NCI-H2081 treated with DMSO at 0.1 percent for 48 hours (cell line): ENCODE measurements at places on chromosomes 4 and X.
A peak's percentile ranks its signal among the peaks of the same experiment; 100 is the strongest.

DNA sequence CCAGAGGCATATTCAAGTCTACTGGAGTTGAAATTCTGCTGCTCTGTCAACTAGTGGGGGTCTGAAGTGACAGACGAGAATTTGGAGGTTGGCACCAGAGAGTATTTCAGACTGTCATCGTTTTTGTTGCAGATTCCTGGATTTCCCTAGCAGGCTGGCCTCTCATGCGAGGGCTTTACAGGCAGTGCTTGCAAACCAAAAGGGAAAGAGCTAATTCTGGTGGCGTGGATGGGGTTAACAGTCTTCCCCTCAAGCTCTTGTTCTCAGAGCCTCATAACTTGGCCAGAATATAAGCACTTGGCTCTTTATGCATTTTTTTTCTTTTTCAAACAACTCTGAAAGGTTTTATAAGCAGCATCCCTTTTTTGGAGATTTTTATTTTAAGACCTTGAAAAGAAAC, at the start of gene SPARCL1:
SPARCL1 (minus strand) TSS at position 190 of the 400 bp plus-strand sequence. CDS start 29,802 bp downstream, outside the sequence.
- DNase-seq = no peak

DNA sequence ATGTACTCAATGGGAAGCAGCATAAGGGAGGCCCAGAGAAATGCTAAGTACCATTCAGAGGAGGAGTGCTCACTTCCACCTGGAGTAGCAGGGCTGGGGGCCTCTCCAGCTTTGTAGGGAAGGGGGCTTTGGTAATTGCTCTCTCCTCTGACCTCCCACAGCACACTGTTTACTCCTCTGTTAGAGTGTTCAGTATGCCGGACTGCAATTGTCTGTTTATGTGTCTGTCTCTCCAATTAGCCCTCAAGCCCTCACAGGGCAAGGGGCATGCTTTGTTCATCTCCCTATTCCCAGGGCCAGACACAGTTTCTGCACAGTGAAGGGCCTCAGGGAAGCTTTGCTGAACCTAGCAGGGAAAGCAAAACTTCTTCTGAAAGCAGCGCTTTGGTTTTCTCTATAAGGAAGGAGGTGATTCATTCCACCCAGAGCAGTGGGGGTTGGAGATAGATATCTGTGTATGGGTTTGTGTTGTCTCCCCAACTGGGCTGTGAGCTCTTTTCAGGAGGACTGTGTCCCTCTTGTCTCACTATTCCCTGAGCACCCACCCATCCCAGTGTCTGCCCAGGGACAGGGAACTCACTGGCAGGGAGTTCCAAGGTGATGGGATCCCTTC, 50.0 kb upstream of the VMA21 start:
- no peak for DNase-seq

DNA sequence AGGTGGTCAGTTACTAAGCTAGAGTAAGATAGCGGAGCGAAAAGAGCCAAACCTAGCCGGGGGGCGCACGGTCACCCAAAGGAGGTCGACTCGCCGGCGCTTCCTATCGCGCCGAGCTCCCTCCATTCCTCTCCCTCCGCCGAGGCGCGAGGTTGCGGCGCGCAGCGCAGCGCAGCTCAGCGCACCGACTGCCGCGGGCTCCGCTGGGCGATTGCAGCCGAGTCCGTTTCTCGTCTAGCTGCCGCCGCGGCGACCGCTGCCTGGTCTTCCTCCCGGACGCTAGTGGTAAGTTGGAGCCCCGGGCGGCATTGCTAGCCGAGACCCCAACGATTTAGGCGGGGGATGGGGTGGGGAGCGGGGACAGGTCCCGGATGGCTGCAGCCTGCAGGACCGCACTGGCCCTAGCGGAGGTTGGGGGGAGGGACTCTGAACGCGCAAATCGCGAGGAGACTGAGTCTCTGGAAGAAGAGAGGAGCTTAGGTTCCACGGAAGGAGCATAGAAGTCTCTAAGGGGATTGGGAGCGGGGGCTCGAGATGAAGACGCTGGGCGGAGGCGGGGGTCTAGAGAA, 573 bp downstream of the HTR2C start:
- no peak for DNase-seq

GRCh38 chrX:136032370-136032769, 47.1 kb downstream of the SLC9A6 start:
- no peak for DNase-seq

DNA sequence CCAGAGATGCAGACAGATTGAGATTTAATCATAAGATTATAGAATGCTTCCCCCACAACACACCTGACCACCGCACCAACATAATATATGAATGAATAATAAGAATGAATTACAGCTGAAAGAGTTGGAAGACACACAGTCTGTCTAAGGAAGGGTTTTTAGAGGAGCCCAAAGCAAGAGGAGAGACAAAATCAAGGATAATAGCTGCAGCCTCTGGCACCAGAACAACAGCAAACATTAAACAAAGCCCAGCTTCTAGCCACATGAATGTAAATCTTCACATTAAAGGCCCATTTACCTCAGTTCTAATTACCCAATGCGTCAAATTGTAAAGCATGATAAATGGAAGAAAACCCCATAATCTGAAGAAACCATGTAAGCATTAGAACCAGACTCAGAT, 133.9 kb downstream of the SPCS3 start:
- no peak for DNase-seq

GRCh38 chr4:183320211-183321059, at the start of gene CLDN22:
Gene CLDN22, minus strand, starts transcription at chr4:183320276. Its CDS starts 58 bp downstream, at chr4:183320218.
- no peak for DNase-seq

DNA sequence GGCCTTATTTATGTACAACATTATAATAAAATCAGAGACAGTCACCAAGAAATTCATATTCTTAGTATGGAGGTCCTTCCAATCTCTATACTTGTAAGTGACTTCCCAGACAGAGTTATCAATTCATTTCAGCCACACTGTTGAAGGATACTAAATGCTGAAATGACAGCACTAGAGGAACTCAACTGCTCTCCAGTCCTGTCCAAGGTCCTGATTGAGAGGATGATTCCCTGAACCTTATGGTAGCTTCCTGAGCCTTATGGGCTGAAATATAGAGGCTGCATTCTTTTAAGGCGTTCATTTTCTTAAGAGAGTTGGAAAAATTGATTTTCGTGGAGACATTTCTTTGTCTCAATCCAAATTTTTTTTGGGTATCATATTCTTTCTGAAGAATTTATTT, 205.9 kb downstream of the TLL1 start:
- DNase-seq = no peak

GRCh38 chrX:136910565-136911035, 30.1 kb upstream of the RBMX start:
- no peak for DNase-seq

DNA sequence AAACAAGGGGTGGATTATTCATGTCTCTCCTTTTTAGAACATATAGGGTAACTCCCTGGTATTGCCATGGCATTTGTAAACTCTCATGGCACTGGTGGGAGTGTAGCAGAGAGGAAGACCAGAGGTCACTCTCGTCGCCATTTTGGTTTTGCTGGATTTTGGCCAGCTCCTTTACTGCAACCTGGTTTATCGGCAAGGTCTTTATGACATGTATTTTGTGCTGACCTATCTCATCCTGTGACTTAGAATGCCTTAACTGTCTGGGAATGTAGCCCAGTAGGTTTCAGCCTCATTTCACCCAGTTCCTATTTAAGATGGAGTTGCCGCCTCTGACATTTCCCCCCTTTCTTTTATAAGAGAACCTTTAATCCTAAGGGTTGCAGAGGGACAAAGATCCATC, 45.8 kb downstream of the MGST2 start:
- no peak for DNase-seq

GRCh38 chr4:32909736-32910135, 2189.6 kb downstream of the PCDH7 start:
- no peak for DNase-seq

GRCh38 chrX:45986971-45987370, 558.2 kb downstream of the ZNF674 start:
- DNase-seq = no peak

DNA sequence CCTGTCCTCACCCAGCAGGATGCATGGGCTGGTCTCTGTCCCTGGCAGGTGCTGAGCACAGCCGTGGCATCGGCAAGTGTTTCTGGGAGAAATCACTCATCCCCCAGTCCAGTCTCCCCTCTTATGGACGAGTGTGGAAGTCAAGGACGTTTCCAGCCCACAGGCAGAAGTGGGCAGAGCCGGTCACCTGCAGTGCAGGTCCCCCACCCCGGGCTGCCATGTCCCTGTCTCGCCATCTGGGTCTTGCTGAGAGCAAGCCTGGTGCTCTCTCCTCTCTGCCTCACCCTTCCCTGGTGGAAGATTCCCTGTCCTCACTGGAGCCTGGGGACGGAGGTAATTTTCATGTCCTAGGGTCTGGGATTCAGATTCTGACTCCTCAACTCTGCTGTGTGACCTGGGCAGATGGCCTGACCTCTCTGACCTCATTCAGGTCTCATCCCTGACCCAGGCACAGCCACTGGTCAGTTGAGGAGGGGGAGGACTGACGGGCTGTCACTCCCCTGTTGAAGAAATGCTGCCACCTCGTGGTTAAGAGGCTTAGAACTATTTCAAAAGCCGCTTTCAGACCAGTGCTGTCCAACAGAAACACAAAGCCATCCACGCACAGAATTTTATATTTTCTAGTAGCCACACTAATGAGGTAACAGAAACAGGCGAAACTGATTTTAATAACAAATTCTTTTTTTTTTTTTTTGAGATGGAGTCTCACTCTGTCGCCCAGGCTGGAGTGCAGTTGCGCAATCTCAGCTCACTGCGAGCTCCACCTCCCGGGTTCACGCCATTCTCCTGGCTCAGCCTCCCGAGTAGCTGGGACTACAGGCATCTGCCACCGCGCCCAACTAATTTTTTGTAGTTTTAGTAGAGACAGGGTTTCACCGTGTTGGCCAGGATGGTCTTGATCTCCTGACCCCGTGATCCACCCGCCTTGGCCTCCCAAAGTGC, 1.8 kb downstream of the CPZ start:
- DNase-seq = peak; percentile 4

DNA sequence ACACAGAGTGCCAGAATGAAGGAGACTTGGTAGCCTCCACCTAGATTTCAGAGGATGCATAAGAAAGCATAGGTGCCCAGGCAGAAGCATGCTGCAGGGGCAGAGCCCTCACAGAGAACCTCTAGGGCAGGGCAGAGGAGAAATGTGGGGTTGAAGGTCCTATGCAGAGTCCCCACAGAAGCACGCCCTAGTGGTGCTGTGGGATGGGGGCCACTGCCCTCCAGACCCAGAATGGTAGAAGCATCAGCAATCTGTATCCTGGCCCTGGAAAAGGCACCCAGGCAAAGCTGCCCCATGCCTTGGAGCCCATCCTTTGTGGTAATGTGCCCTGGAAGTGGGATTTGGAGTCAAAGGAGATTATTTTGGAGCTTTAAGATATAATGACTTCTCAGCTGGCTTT, 992.9 kb upstream of the PABPC4L start:
- no peak for DNase-seq

- DNase-seq = no peak
Observed at GRCh38 chrX:43469391-43470054, 186.6 kb upstream of the MAOA start.

GRCh38 chrX:15207994-15208393, 61.9 kb downstream of the ASB9 start:
- no peak for DNase-seq

DNA sequence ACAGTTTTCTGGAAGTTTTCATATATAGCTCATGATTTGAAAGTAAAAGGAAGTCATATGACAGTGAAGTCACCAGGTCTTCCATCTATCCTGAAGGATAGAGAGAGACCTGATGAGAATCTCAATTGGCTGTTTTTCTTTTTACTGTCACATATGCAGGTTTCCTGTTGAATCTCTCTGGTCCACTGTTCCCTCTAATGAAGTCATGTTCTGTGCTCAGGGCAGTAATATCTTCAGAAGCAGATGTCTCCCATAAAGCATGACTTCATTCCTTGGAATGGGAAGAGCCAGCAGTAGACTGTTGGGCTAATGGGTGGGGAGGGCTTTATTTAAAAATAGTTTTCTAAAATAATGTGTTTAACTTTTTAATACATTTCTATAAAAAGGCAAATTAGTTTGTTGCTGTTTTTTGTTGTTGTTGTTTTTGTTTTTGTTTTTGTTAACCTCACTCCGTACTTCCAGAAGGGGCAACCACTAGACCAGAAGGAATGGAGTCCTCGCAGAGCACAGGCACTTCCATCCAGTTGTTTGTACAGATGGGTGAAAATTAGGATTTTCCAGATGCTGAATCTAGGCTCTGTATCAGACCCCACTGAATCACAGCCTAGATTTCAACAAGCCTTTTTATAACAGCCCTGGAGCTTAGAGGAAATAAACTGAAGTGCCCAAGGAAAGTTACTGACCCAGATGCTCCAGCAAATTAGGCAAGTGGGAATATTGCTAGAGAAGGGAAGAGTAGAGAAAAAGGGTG, 54.2 kb downstream of the AWAT2 start:
- no peak for DNase-seq

DNA sequence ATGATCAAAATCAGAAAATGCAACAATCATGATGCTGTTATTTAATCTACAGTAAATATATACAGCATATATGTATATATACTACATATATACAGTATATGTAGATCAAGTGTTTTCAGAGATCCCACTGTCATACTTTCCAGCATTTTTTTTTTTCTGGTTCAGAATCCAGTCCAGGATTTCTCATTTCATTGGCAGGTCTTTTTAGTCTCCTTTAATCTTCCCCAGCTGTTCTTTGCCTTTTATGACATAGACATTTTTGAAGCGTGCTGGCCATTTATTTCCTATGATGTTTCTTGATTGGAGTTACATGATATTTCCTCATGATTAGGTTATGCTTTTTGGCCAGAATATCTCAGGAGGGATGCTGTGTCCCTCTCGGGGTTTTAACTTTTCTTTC, 92.0 kb upstream of the TLR2 start:
- DNase-seq = no peak

DNA sequence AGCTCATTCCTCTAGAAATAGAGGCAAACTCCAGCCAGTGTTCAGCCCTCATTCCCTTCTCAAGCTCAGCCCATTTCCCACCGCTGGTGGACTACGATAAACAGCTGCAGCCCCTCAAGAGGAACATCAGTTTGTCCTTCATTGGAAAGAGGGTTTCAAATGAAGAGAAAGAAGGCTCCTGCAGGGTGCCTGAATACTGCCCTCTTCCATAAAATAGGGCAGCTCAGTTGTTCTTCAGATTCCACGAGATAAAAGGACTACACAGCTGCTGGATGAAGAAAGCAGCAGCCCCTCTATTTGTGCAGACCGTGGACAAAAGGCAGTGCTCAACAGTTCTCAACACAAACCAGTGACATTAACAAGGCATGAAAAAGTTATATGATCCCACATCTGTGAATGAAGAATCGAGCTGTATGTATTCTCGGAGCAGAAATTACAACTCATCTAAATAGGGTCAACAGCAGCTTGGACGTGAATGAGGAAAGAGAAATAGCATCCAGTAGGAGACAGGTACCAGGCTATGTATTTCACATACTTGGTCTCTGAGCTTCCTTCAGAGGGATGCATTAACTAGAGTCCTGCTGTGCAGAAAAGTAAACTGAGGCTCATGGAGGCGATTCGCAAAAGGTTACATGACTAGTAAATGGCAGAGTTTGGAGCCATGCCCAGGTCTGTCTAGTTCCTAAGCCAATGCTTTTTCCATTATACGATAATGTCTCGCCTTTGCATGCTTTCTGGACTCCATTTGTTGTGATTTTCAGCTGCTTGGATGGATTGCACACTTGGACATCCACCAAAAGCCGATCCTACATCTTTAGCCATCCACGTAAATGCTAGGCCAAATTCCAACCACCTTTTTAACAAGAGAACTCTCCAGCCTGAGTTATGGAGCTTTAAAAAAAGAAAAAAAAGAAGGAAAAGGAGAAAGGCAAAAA, 301.2 kb upstream of the PPARGC1A start:
- DNase-seq = no peak

GRCh38 chr4:166981847-166982246, 252.4 kb downstream of the SPOCK3 start:
- DNase-seq = no peak
